H54 (cell line): ENCODE measurements at places on chromosomes 12 and 14.

DNA sequence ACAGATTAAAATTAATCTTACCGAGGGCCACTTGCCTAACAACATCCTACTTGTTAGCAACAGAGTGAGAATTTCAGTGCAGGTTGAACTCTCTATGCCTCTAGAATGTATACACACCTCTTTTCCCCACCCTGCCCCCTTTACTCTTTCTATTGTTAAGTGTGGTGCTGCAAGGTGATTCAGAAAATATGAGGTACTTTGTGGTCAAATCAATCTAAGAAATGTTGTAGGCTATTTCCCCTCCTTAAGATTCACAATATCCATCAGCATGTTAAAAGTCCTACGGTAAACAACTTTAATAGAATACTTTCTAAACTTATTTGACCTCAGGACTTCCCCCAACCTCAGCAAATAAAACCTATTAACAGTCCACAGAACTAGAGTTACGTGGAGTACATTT is 106.0 kb downstream of the LMNTD1 start:
- no peak for DNase-seq

DNA sequence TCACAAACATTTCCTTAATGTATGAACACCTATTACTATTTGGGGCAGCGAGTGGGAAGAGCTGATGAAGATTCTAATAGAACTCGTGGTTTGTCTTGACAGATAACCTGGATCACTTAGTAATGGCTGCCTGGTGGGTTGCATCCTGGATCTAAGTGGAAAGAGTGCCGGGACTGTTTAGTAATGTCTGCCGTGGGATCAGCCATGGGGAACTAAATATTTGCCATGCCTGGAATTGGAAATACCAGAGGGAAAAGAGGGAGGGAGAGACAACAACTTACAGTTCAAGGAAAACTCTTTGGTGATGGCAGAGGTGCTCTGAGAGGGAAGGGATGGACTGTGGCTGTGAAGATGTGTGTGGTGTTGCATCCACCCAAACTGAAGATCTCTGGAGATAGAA is 21.3 kb upstream of the CCDC63 start:
- DNase-seq = no peak

DNA sequence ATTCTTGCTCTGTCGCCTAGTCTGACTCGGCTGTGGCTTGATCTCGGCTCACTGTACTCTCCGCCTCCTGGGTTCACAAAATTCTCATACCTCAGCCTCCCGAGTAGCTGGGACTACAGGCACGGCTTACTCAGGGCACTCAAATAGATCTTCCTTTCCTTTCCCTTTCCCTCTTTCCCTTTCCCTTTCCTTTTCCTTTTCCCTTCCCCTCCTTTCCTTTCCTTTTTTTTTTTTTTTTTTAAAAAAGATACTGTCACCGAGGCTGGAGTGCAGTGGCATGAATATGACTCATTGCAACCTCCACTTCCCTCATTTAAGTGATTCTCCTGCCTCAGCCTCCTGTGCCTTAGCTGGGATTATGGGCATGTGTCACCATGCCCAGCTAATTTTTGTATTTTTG is 86.0 kb downstream of the AEBP2 start:
- DNase-seq = no peak

- no peak for DNase-seq
These were observed 197.8 kb downstream of the PTPRO start for GRCh38 chr12:15520083-15520482.

DNA sequence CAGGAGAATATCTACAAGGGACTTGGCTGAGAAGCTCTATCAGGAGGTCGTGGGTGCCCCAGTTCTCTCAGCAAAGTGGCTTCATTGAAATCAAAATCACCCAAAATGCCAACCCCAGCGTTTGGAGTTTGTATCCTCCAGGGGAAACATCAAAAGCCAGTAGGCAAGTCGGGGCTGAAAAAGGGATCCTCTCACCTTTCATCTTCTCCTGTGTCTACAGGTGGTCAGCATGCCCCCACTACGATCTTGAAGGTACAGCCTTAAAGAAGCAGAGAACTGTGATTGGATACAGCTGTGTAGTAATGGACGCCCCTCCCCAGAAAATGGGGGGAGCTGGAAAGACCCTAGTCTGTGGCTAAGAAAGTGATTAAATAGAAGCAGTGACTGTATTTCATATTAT is 22.2 kb downstream of the HRK start:
- DNase-seq = no peak

DNA sequence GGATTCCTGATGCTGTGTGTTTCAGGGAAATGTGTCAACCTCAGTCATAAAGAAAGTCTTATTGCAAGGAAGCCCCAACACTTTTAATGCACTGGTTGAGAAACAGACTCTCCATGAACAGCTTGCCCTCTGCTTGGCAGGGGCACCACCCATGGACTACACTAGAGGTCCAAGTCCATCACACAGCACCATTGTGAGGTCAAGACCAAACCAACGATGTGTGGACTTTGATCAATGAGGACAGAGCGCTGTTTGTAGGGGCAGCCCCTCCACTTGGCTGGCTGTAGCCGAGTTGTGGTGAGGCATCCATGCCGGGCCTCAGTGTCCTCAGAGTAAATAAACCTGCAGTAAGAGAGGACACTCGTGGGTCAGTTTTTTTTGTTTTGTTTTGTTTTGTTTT is 29.8 kb downstream of the ZFYVE21 start:
- no peak for DNase-seq

- peak; percentile 56 for DNase-seq
These were observed 102.4 kb downstream of the ESR2 start for GRCh38 chr14:64191756-64192155.

DNA sequence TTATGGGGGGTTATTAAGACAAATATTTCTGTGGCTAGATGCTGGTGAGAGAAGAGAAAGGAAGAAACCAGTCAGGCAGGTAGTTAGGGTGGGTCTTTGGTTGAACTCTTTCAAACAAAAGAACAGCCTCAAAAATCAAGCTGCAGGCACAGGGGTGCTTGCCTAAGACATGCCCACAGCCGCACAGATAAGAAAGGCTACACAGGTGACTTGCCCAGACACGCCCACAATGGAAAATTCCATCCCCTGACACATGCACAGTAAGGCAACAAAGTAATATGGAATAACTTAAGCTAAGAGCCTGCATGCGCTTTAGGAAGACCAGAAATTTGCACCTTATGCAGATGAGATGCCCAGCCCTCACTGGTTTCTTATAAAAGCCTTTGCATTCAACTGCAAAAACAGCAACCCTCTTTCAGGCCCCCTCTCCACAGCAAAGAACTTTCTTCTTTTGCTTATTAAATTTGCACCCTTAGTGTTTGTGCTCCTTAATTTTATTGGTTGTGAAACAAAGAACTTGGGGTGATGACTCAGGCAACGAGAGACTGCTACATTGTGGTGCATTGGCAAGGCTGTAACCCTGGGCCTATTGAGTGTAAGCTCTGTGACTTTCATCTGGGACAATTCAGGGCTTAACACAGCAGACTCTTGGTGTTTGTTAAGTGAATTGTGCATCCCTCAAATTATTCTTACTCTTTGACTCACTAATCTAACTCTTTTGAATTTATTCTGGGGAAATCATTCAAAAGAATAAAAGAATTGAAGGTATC is 149.4 kb downstream of the RPAP3 start:
- no peak for DNase-seq

DNA sequence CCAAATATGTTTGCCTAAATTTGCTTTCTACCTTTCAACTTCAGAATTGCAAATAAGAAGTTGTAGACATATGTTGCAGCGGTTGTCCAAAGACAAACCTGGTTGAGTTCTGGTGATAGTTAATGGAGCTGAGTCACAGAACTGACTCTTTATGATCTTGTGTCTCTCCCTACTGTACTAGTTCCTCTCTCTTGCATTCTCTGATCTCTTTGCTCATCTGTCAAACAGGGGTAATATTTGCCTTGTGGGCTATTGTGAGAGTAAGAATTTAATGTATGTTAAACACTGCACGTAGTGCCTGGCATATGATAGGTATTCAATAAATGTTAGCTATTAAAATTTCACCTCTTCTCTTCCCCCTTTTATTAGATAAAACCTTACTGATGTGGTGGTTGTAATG is 283.5 kb upstream of the RGS6 start:
- DNase-seq = no peak

DNA sequence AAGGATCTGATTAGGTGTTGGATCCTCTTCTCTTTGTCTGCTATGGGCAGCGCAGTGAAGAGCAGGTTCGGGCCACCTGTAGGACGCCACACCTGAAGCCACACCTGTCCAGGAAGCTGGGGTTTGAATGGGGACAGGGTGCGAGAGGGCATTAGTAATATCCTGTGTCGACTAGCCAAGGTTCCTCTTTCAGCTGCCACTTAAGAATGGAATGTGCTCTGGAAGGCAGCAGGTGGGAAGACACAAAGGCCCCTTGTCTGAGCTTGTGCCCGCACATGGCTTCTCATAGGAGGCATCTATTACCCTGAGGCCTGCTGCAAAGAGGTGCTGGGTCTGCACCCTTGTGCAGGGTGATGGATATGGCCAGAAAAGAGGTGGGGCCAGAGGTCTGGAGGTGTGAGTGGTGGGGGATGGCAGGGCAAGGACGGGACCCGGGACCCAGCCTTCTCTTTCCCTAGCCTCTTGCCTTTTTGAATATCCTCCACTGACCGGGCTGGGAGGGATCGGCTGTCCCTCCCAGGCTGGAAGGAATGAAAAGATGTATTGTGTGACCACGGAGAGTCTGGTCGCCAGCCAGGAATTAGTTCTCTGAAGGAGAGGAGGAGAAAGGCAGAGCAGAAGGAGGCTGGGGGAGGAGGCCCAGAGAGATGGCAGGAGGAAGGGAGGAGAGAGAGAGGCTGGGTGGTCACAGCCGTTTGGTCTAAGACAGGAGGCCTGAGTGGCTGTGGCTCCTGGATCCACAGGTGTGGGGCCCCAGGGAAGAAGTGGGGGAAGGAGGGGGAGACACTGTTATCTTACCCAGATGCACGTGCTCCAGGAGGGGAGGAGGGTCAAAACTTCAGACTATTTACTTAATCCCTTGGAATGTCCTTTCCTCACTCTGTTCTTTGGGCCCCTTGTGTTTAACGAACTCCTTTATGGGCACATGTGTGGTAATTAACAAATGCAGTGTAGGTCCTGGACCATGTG is 101.5 kb downstream of the SMOC1 start:
- DNase-seq = no peak

DNA sequence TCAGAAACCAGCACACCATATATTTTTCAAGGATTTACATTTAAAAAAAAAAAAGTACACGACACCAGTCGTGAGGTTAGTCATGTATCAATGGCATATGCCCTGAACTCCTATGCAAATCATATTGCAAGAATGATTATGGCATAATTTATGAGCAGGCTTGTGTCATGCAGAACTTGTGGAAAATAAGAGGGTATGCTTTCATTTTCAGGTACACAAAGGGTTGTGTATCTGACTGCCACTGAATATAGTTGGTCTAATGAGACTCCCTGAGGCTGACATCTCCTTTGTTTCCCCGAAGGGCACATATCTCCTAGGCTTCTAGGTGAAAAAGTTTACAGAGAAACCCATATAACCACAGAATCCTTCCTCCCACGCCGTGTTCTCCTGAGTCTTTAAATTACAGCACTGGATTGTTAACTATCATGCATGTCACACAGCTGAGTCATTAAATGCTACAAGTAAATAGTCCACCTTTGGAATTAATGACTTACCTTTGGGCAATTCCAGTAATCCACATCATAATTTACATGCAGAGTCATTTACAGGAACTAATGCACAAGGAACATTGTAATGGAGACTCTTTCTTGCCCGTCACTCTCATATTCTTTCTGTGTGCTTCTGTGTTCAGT is 356.7 kb upstream of the DIO2 start:
- no peak for DNase-seq

DNA sequence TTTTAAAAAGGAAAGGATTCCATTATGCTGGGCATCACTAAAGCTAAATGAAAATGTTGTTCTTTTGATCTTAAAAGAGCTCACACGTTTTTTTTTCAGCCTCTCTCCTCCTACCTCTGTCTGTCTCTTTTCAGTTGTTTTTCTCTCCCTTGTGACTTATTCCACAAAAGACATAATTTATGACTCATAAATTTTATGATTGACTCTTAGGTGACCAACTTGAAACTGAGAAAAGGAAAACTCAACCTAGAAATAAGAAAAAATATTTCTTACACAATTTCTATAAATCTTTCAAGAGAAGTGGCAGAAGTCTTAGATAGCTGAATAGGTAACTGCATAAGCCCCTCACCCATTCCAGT is 227.7 kb upstream of the DDHD1 start:
- no peak for DNase-seq

DNA sequence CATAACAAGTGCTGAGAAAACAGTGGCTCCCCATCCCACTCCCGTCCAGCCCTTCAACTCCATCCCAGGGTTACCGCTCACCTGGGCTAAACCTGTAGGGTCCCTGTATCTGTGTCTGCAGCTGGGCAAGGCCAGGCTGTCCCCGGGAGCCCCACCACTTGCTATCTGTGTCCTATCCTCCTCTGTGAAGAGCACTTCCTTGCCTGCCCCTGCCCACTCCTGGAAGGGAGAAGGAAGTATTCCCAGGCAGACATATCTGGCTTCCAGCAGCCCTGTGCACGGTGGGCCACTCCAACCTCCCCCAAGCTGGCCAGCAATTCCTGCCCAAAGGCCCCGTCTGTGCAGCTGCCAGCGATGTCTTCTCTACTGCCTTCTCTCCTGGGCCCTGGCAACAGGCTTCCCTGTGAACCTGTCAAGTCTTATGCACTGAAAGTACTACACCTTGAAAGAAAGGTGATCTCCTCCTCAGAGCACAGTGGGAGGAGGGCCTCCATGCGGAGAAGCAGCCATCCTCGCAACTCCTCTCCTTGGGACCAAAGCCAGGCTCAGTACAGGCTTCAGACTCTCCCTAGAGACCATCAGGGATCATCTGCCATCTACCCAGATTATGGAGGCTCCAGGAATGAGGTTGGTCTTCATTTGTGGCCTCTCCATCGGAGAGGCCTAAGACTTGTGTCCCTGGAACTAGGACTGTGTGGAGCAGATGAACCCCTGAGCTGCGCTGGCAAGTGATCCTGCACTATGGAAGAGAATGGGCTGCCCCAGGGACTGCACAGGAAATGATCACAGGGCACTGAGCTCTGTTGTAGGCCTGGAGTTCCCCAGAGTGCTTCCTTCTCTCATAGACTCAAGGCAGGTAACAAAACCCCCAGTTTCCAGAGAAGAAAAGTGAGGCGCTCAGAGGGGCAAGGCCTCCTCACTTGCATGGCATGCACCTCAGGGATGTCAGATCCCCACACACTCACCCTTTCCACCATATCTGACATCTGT is 663.6 kb downstream of the BCL11B start:
- DNase-seq = no peak

- DNase-seq = no peak
These were observed 16.9 kb downstream of the DHRS2 start for GRCh38 chr14:23653051-23653450.

- DNase-seq = peak; percentile 42
These were observed 73.4 kb upstream of the EIF5 start for GRCh38 chr14:103260629-103261124.

DNA sequence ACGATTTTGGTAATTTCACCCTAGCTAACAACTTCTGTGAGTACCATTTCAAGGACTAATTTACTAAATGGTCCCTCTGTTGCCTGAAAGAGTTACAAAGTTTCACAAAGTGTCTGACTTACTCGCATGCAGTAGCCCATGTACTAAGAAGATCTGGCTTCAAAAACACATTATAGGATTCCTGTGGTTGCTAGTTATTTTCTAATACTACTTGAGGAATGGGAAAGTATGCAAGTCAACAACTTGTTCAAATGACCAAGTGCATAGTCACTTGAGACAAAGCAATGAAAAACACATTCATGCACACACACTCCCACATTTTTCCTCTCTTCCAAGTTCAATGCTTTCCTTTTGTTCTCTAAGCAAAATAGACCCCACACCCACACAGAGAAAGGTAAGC is 219.7 kb upstream of the TMPO start:
- no peak for DNase-seq
